ENCODE measurements at places on chromosomes 3 and 15.

DNA sequence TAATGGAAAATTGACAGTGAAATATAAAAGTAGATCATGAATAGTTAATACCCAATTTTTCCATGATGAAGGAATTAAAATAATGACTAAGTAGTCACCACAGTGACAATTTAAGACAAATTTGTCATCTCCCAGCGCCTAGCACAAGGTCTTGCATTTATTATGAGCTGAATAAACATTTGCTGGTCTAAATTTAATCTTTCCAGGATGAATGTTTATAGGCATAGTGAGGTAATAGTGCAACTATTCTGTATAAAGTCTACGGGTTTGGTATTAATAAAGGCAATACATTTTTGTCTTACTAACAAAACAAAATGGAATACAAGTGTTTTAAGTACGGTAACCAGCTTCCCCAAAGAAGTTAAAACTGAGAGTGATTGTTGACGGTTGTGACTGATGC is 209.3 kb downstream of the CD47 start:
- DNase-seq = no peak
- H3K27me3 ChIP-seq = no peaks in the 10 kb centered on the region
- no peak overlapping the region for H3K4me3 ChIP-seq
- no peaks in the 10 kb centered on the region for H3K36me3 ChIP-seq
- no peaks in the 10 kb centered on the region for H3K4me1 ChIP-seq

GRCh38 chr15:99929266-99929665 is 196.0 kb upstream of the LYSMD4 start:
- peak; percentile 54 for DNase-seq
- no peak overlapping the region for H3K4me3 ChIP-seq
- H3K27ac ChIP-seq = no peak overlapping the region
- H3K4me1 ChIP-seq = peaks cover 4% of the 10 kb centered on the region
- H3K36me3 ChIP-seq = no peaks in the 10 kb centered on the region
- no peaks in the 10 kb centered on the region for H3K27me3 ChIP-seq

- no peaks in the 10 kb centered on the region for H3K27me3 ChIP-seq
- H3K36me3 ChIP-seq = no peaks in the 10 kb centered on the region
- no peaks in the 10 kb centered on the region for H3K4me1 ChIP-seq
- H3K4me3 ChIP-seq = no peak overlapping the region
- DNase-seq = no peak
Observed at GRCh38 chr3:10852066-10852808, 36.2 kb downstream of the SLC6A11 start.

GRCh38 chr3:143535994-143536784 is 312.1 kb downstream of the SLC9A9 start:
- H3K27me3 ChIP-seq = no peaks in the 10 kb centered on the region
- no peak overlapping the region for H3K4me3 ChIP-seq
- H3K4me1 ChIP-seq = no peaks in the 10 kb centered on the region
- no peaks in the 10 kb centered on the region for H3K36me3 ChIP-seq

GRCh38 chr3:2908693-2909351 is 201.4 kb downstream of the IL5RA start:
- no peaks in the 10 kb centered on the region for H3K27me3 ChIP-seq
- H3K4me1 ChIP-seq = no peaks in the 10 kb centered on the region
- no peak for DNase-seq
- no peaks in the 10 kb centered on the region for H3K36me3 ChIP-seq
